ENCODE measurements at places on chromosomes 5 and 9. TPM values are rescaled to one million over a fixed set of nuclear protein-coding genes. Genes with fewer than 3 reads are reported as not detected.

The ORM2 gene
- not detected for polyA plus RNA-seq

The PCDHGC3 gene
- 23.0 TPM for polyA plus RNA-seq

The CCDC192 gene
- polyA plus RNA-seq: 0.92 TPM

The TSLP gene
- 1.4 TPM for polyA plus RNA-seq

Measured in cardiac muscle cell (in vitro differentiated cells and primary cell).